Thoracic aorta (tissue), 2 donors: ENCODE measurements at places on chromosomes 7 and 10. TPM values are rescaled to one million over a fixed set of nuclear protein-coding genes. Genes with fewer than 3 reads are reported as not detected.

DNA sequence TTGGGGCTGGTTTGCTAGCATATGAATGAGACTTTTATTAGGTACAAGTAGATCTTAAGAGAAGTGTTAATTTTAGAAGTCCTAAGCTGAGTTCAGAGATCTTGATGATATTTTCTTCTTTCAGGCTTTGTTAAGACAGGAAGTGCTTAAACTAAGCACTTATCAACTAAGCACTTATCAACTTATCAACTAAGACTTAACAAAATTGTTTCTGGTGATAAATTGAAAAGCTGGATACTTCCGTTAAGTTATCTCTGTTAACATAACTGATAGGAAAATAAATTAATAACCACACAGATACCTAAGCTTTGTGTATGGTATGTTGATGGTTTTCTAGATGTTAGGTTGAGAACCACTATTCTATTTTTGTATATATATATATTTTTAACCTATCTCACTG lies 113.7 kb downstream of the PHTF2 start:
- DNase-seq: no peak

DNA sequence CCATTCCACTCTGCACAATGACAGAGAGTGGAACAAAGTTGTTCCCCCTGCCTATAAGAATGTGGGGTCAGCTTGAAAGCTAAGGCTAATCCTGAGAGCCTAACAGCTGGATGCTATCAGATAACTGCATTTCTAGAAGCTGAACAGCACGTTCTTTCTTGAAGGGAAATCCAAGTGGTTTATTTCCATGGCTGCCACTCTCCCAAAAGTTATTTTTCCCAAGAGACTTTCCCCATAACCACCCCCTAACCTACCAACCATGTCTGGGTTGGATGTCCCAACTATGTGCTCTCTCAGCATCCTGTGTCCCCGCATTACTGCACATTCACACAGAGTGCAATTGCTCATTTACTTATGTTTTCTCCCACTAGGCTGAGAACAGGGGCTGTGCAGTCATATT lies 140.7 kb upstream of the ANKRD1 start:
- DNase-seq: no peak

DNA sequence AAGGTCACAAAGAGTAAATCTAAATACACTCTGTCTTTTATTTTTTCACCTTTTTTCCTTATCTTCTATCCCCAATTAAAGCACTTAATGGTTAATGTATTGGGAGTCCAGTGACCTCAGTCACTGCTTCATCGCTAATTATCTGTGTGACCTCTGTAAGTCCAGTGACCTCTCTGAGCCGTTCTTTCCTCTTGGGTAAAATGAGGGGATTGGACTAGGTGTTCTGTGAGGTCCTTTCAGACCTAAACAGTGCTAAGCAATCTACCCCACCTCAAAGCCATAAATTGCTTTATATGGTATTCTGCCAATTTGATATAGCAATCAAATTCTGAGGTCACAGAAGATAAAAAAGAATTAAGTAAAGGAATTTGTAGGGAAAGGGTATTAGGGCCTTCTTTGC lies 3.9 kb upstream of the SFMBT2 start:
- no peak for DNase-seq

DNA sequence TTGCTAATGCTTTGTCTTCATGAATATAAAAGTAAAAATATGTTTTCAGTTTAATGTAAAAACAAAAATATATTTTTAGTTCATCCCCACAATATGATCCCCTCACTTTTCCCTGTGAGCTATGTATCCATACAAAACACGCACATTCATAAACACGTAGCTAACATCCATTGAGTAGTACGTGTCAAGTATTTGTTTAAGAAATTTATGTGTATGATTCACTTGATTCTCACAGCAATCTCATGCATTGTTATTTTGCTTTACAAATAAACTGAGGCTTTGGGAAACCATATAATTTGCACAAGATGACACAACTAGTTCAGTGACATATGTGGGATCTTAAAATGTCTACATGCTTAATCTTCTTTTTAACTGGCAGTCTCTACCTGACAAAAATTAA lies 329.6 kb upstream of the SEMA3C start:
- DNase-seq: no peak

DNA sequence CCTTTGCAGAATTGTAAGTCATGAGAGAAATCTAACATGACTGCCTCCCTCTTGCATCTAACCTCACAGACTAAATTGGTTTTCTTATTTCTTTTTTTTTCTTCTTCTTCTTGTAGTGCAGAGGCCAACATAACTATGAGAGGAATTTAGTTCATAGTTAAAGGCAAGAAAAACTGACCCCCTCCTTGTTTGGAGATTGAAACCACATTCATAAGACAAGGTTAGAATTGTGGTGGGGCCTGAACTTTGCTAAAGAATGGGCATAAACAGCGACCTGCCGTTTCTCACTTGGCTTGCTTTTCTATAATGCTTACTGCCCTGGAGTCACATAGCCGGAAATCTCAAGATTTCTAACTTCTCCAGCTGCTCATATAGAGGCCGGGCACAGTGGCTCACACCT lies 2.4 kb upstream of the POLM start:
- no peak for DNase-seq

GRCh38 chr10:91104193-91105041 lies 116.0 kb upstream of the PCGF5 start:
- no peak for DNase-seq

DNA sequence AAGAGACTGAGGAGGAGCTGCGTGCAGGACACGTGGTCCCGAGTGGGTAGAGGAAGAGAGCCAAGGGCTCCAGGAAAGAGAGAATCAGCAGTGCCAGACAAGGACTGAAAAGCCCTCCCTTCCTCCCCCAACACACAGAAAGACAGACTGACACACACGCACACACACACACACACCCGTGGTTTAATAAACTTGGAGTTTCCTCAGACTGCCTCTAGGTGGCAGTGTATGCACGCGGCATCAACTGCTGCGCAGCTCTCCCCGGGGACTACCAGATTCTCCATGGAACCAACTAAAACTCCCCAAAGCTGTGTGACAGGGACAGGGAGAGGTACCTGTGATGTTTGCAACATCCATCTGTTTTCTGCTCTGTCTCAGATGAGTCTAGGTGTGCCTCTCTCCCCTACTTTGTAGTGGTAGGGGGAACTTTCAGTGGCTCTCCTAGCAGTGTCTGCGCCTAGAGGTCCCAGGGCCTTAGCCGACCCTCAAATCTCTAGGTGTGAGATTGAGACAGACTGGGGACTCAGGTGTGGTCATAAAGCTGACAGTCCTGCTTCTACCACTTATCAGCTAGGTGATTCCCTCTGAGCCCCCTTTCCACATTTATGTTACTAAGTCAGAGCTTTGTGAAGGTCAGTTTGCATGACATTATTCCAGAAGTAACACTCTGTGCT lies 9.3 kb upstream of the TSPAN14 start:
- no peak for DNase-seq

GRCh38 chr7:99562832-99563231 lies 4.4 kb downstream of the ZNF655 start:
- no peak for DNase-seq

The RNLS gene
- total RNA-seq: 6.2 TPM

The IDI2 gene
- total RNA-seq: not detected

The CAMK2B gene
- 2.8 TPM for total RNA-seq

The ZNF425 gene
- total RNA-seq: 3.4 TPM

The PPA1 gene
- total RNA-seq: 55.9 TPM

The PPP1R17 gene
- not detected for total RNA-seq
